Colonic mucosa (tissue), 4 donors: ENCODE measurements at places on chromosomes 7 and 10. TPM values are rescaled to one million over a fixed set of nuclear protein-coding genes. Genes with fewer than 3 reads are reported as not detected.

Gene CYP2C9
- total RNA-seq: 4.0 TPM

GRCh38 chr10:13973742-13974141, 357.0 kb downstream of the FRMD4A start:
- DNase-seq: no peak

DNA sequence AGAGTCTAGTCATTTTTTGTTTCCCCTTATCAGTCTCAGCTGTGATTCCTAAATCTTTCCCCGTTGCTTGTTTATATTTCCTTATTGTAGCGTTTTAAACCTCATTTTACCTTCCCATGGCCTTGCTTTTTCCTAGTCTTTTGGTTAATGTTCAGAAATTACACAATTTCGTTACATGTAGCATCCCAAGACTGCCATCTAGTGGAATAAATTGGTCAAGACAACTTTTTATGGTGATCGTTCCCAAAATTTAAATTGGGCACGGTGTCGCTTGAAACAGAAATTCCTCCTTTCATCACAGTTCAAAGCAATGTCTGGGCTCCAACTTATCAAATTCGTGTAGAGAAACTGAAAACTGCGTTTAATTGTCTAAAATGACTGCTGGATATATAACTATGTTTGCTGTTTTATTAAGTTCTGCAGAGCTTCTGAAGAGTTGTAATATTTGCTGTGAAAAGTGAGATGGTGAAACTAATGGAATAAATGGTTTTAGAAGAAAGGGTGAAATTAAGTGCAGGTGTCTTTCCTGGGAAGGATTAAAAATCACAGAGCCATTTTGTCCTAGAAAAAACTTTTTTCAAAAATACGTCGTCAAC, 370.2 kb downstream of the PHF14 start:
- no peak for DNase-seq

Gene C10orf120
- total RNA-seq: not detected

GRCh38 chr10:87053111-87053510, 33.0 kb downstream of the FAM25A start:
- no peak for DNase-seq

GRCh38 chr7:114755856-114756255, 166.0 kb upstream of the MDFIC start:
- no peak for DNase-seq

- DNase-seq: peak; percentile 32
These were observed 108.2 kb upstream of the EGR2 start for GRCh38 chr10:62924344-62924748.

DNA sequence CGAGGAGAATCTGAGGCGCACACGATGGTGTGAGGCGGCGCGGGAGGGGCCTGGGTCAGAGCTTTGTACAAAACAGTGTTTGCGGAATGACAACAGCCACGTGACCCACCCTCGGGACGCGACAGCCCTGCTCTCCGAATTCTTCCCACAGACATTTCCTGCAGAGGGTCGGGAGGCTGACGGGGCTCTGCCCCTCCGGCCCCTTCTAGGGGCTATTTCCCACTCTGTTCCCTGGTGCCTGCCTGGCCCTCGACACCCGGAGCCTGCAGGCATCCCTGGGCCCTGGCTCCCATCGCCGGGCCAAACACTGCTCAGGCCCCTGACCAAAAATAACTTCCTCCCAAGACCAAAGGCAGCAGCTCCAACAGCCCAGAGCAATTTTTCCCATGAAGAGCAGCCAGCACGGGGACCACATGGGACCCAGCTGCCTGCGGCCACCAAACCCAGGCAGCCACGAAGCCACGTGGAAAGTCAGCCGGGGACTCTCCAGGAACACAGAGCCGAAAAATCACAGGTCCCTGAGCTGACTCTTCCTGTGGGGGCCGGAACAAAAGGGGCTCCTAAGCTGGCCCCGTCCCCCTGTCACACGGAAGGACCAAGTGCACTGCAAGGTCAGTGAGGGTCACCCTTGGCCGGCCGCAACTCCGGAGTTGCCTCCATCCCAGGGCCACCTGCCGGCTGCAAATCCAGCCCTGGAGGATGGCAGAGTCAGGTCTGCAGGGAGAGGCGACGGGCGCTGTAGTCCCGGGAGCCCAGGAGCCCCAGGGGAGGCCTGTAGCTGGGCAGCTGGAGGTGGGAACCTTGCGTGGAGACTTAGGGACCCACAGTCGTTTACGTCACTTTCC, 42.0 kb downstream of the PAPOLB start:
- DNase-seq: no peak

DNA sequence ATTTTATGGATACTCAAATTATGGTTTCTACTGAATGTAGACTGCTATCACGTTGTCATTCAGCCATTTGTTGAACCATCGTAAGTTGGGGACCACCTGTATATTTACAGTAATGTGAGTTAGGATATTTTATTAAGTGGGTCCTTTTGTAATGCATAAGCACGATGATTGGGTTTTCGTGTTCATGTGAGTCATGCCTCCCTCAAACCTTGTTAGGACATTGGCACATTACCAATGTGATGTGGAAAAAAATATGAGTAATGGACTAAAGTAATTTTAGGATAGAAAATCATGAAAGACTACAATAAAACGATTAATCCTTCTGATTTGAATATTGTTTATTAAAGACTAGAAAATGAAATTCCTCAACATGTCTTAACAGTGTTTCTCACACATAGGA, 8.7 kb downstream of the SMC3 start:
- no peak for DNase-seq

Gene CASTOR2
- 4.9 TPM for total RNA-seq

GRCh38 chr7:19715499-19715898, 6.7 kb upstream of the POLR1F start:
- no peak for DNase-seq

DNA sequence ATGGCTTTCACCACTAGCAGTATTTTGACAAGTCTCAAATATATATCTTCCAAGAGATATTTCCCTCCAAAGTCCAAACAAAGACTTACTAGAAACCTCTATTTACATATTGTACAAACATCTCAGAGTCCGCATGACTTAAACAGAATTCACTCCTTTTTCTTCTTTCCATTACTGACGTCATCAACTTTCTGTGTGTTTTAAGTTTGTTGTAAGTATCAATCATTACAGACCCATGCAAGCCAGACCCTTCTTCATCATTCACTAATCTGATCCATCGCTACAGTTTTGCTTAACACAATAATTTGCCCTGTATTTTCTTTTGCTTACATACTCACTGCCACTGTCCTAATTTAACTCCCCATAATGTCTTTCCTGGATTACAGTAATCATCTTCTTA, 51.9 kb downstream of the SEMA3A start:
- DNase-seq: no peak
